Activated B cell treated with CpG ODN at 0.5 μM for 24 hours (primary cell): ENCODE measurements at places on chromosomes 12 and 14.

GRCh38 chr12:64110864-64111263 lies 111.2 kb downstream of the KICS2 start:
- DNase-seq = no peak
- H3K4me3 ChIP-seq = no peak overlapping the region
- no peaks in the 10 kb centered on the region for H3K4me1 ChIP-seq
- H3K27me3 ChIP-seq = peaks cover 2% of the 10 kb centered on the region

- no peak overlapping the region for H3K4me3 ChIP-seq
- no peak for DNase-seq
- no peaks in the 10 kb centered on the region for H3K36me3 ChIP-seq
- H3K4me1 ChIP-seq = peaks cover 19% of the 10 kb centered on the region
- H3K27me3 ChIP-seq = peaks cover 63% of the 10 kb centered on the region
- no peak overlapping the region for H3K27ac ChIP-seq
Observed at GRCh38 chr12:13976880-13977279, 4.5 kb downstream of the GRIN2B start.

DNA sequence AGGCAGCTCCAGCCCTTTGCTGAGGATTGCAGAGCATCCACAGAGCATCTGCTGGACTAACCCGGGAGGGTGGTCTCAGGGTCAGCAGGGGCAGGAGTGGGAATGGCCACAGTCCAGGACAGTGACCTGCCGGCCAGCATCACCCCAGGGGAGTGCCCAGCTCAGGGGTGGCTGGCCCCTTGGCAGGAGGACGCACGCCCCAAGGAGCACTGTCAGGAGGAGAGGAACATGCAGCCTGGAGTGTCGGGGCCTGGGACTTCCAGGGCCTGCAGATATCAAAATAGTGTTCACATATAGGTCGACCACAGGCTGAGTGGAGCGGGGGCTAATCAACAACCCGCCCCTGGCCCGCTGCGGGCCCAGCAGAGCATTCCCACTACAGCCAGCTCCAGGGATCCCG lies 33.2 kb upstream of the TEX22 start:
- peaks cover 2% of the 10 kb centered on the region for H3K36me3 ChIP-seq
- H3K27ac ChIP-seq = no peak overlapping the region
- peaks cover 25% of the 10 kb centered on the region for H3K4me1 ChIP-seq
- no peaks in the 10 kb centered on the region for H3K27me3 ChIP-seq
- H3K4me3 ChIP-seq = no peak overlapping the region

- H3K36me3 ChIP-seq = no peaks in the 10 kb centered on the region
- H3K27ac ChIP-seq = no peak overlapping the region
- peaks cover 3% of the 10 kb centered on the region for H3K4me1 ChIP-seq
- no peak overlapping the region for H3K4me3 ChIP-seq
Observed at GRCh38 chr12:62802321-62802720, 132.6 kb downstream of the PPM1H start.

DNA sequence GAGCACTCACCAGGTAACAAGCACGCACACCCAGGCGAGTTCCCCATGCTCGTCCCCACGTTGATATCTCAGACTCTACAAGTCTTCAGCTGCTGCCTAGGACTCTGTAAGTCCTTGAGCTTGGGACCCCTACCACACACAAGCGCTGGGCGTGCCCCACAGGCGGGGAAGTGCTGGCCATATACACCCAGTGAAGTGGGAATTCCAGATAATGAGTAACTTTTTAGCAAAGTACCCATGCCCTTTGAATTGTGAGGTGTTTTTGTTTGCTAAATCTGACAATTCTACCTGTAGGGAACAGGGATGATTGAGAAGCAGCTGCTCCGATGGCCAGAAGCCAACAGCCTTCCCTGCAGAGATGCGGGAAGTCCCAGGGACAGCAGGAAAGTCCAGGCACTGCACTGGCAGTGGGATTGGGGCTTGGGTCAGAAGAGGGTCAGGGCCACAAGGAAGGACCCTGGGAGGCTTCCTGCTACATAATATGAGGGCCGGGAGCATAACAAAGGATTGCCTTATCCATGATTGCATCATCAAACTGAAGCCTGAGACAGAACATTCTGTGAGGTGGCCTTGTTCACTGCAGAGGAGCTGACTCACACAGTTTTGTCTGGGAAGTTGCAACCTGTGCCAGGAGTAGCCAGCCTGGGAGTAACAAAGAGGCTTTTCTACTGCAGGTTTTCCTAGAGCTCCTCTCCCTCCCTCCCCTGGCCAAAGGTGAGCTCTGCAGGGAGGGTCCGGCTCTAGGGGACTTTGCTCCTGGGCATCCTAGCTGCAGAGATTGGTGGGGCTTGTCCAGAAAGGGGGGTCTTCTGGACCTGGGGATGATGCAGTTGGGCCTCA lies 13.2 kb upstream of the SERPINA3 start:
- no peak overlapping the region for H3K27ac ChIP-seq
- no peak overlapping the region for H3K4me3 ChIP-seq
- H3K27me3 ChIP-seq = peaks cover 1% of the 10 kb centered on the region
- no peaks in the 10 kb centered on the region for H3K36me3 ChIP-seq
- H3K4me1 ChIP-seq = no peaks in the 10 kb centered on the region

DNA sequence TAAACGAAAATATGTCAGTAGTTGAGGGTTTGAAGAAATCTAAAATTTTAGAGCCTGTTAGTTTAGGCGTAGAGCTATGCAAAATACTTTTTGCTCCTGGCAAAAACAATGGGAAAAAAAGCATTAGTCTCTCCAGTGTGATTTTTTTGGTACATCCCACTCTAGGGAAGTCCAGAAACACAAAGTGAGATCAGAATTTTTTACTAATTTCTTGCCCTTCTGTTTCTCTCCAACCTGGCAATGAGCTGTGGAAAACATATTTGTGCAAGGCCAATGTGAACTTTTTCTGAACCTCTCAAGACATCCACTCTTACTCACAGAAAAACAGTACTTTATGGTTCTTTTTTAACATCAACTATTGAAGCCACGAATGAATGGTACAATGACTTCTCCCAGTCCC lies 56.9 kb upstream of the DCN start:
- H3K27ac ChIP-seq = no peak overlapping the region
- no peaks in the 10 kb centered on the region for H3K27me3 ChIP-seq
- no peak overlapping the region for H3K4me3 ChIP-seq
- H3K36me3 ChIP-seq = no peaks in the 10 kb centered on the region

GRCh38 chr12:130136509-130137039 lies 25.7 kb upstream of the FZD10 start:
- H3K27me3 ChIP-seq = peaks cover 2% of the 10 kb centered on the region
- DNase-seq = no peak
- H3K4me3 ChIP-seq = no peak overlapping the region
- H3K27ac ChIP-seq = no peak overlapping the region

DNA sequence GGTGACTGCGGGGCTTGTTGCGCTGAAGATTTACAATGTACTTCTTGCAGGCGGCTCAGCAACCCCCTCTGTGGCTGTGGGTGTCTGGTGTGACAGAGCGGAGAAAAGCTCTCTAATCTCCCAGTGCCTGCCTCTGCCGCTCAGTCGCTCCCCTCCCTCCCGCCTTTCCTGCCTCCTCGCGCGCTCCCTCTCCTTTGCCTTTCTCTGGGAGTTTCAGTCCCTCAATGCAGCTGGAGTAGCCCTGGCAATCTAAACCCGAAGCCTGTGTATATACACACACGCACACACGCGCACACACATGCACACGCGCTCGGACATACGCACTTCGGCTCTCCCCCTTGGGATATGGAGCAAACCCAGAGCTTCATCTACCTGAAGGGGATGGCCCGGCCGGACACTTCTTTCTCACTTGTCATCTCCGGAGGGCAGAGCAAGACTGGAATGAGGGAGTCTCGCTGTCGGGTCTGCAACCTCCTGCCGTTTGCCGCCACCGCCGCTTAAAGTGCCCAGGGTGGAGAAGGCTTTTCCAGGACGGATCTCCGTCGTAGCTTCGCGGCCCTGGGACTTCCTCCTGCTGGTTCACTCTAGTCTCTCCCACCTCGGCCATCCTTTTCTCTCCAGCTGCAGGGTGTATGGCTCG lies 599 bp upstream of the TRHDE start:
- peaks cover 6% of the 10 kb centered on the region for H3K4me1 ChIP-seq
- no peak for DNase-seq
- H3K27me3 ChIP-seq = peaks cover 46% of the 10 kb centered on the region
- no peak overlapping the region for H3K27ac ChIP-seq
- no peak overlapping the region for H3K4me3 ChIP-seq

GRCh38 chr12:41724216-41724615 lies 420.5 kb downstream of the GXYLT1 start:
- H3K36me3 ChIP-seq = no peaks in the 10 kb centered on the region
- H3K27me3 ChIP-seq = no peaks in the 10 kb centered on the region
- H3K27ac ChIP-seq = no peak overlapping the region
- DNase-seq = no peak
- H3K4me3 ChIP-seq = no peak overlapping the region
- H3K4me1 ChIP-seq = no peaks in the 10 kb centered on the region

DNA sequence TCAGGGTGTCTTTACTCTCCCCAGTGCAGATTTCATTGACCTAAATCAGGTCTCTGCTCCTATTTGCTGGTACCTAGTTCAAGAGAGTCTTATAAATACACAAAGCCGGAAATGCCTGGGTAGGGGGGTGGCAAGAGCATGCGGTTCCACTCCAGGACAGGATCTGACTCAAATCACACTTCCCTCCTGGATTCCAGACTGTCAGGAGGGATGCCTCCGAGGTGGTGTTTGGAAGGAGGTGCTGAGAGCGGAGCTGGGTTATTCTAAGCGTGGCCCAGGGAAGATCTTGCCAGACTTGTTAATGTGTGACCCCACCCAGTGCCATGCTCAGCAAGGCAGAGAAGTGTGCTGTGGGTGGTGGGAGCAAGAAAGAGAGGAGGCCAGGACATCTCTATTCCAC lies 49.8 kb downstream of the B4GALNT3 start:
- no peaks in the 10 kb centered on the region for H3K36me3 ChIP-seq
- no peak overlapping the region for H3K4me3 ChIP-seq
- no peak overlapping the region for H3K27ac ChIP-seq

DNA sequence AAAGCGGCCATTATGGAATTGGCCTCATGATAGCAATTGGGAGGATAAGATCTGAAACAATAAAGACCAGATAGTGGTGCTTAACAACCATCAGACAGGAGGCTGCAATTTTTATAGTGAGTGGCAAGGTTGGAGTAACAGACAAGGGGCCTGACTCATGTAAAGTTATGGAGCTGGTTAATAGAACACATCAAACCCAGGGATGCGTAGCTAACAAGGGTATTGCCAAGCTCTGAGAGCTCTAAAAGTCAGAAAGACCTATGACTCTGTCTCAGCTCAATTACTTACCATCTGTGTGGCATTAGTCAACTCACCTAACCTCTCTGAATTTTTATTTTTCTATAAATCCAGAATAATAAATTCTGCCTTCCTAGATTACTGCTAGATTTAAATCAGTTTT lies 1731.5 kb upstream of the FLRT2 start:
- H3K27ac ChIP-seq = no peak overlapping the region
- DNase-seq = no peak
- no peaks in the 10 kb centered on the region for H3K27me3 ChIP-seq
- no peaks in the 10 kb centered on the region for H3K4me1 ChIP-seq
- no peaks in the 10 kb centered on the region for H3K36me3 ChIP-seq

- peaks cover 9% of the 10 kb centered on the region for H3K36me3 ChIP-seq
- peak overlapping the region; percentile 51 for H3K27ac ChIP-seq
- peak overlapping the region; percentile 24 for H3K4me3 ChIP-seq
- peaks cover 3% of the 10 kb centered on the region for H3K27me3 ChIP-seq
- H3K4me1 ChIP-seq = peaks cover 42% of the 10 kb centered on the region
Observed at GRCh38 chr14:32205984-32206383, 2.9 kb upstream of the RNU6-8 start.

DNA sequence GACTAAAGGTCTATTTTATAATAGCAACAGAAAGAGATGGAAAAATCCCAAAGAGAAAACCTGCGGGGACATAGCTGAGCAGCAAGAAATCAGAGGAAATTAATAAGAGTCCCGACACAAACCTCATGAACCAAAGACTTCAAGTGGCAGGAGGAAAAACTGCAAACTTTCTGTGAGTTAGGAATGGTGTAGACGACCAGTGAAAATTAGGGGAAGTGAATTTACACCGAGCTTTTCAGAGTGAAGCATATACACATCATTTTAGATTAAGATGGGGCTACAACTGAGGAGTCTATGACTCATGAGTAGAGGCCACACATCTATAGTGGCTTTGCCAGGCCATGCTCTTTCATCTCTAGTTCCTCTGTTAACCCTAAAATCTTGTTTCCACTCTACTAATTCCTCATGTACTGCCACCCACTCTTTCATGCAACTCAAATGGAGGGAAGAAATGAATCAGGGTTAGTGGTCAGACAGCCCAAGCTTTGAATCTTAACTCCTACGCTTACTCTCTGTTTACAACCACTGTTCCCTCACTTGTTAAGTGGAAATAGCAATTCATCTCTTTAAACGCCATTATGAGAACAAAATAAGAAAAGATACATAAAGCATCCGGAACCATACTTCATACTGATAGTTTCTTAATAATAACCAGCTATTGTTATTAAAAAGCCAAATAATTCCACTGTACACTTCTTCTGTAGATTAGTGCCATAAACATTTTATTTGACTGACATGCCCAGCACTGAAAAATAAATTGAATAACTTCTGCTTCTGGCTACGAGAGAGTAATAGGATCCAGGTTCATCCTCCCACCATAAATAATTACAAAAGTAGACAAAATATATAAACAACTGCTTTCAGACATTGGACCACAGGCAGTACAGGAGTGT lies 219.3 kb downstream of the RMST start:
- no peak for DNase-seq
- no peaks in the 10 kb centered on the region for H3K4me1 ChIP-seq
- H3K27ac ChIP-seq = no peak overlapping the region
- no peaks in the 10 kb centered on the region for H3K36me3 ChIP-seq

DNA sequence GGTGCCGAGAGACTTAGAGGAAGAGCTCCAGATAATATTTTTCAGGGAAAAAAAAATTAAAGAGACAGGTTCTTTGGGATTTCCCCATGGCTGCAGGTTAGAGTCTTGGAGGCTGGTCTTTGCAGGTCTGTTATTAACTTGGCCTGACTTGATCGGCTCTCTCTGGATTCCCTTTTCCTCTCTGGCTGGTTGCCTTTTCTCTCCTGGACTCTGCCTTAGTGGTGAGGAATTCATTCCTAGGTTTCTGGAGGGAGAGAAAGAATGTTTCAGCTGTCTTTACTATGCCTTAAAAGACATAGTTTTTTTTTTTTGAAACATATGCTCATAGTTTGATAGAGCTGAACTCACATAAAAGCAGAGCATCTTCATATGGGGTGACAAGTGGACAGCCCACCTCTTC lies 336.3 kb downstream of the BMP4 start:
- H3K4me3 ChIP-seq = no peak overlapping the region
- DNase-seq = no peak
- peaks cover 26% of the 10 kb centered on the region for H3K4me1 ChIP-seq
- peak overlapping the region; percentile 85 for H3K27ac ChIP-seq

DNA sequence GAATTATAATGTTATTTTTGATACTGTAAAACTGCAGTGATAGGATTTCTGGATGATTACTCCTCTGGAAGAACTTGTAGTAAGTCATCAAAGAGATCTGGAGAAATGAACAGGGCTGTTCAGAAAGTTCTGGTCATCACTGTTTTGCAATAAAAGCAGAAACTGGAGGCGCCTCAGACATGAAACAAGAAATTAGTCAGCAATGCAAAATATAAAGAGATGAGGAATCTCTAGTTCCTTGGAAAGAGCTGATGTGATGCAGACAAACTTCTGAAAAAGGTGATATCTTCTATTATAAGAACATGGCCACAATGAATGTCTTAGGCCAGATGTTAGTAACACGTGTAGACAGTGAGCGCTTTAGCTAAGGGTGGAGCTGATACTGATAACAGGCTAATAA lies 9.5 kb downstream of the ACIN1 start:
- no peak overlapping the region for H3K27ac ChIP-seq
- H3K4me3 ChIP-seq = no peak overlapping the region
- peaks cover 2% of the 10 kb centered on the region for H3K4me1 ChIP-seq
- peaks cover 87% of the 10 kb centered on the region for H3K36me3 ChIP-seq
- DNase-seq = no peak

GRCh38 chr12:131592972-131593371 lies 117.9 kb upstream of the SFSWAP start:
- no peak overlapping the region for H3K4me3 ChIP-seq
- H3K27ac ChIP-seq = no peak overlapping the region
- H3K36me3 ChIP-seq = no peaks in the 10 kb centered on the region
- H3K4me1 ChIP-seq = peaks cover 9% of the 10 kb centered on the region
- DNase-seq = no peak
- no peaks in the 10 kb centered on the region for H3K27me3 ChIP-seq
